ENCODE measurements at places on chromosomes 3 and 15.

- H3K4me3 ChIP-seq: no peak overlapping the region
- DNase-seq: no peak
- peaks cover 4% of the 10 kb centered on the region for H3K4me1 ChIP-seq
Measured at GRCh38 chr15:68880382-68880781, 49.9 kb upstream of the SPESP1 start.

- DNase-seq: no peak
- peaks cover 1% of the 10 kb centered on the region for H3K36me3 ChIP-seq
- no peak overlapping the region for H3K4me3 ChIP-seq
- no peaks in the 10 kb centered on the region for H3K4me1 ChIP-seq
Measured at GRCh38 chr15:74350295-74351275, 16.9 kb downstream of the CYP11A1 start.

DNA sequence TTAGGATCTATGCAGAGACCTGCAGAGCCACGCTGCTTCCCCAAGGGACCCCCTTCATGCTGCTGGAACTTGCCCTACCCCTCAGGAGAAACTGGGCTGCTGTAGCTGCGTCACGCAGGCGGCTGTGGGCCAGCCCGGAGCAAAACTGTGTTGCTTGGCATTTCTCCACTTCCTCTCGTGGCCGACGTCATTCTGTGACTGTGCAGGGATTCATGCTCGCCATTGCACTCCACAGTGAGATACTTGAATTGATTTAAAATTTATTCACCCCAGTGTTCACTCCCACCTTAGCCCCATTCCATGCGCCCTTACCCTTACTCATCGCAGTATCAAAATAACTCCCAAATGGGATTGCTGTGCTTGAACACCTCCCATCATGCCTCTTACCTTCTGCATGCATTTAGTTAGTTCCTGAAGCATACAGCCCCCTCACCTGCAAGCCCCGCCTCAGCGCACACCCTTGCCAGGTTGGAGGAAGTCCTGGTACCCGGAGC is 45.7 kb downstream of the TMEM44 start:
- no peak for DNase-seq
- H3K4me1 ChIP-seq: peaks cover 31% of the 10 kb centered on the region
- peaks cover 7% of the 10 kb centered on the region for H3K36me3 ChIP-seq

GRCh38 chr3:141845407-141846049 is 30.9 kb upstream of the ATP1B3 start:
- H3K4me1 ChIP-seq: peaks cover 10% of the 10 kb centered on the region
- H3K36me3 ChIP-seq: no peaks in the 10 kb centered on the region
- no peaks in the 10 kb centered on the region for H3K27me3 ChIP-seq
- peak; percentile 52 for DNase-seq
- H3K27ac ChIP-seq: no peak overlapping the region

DNA sequence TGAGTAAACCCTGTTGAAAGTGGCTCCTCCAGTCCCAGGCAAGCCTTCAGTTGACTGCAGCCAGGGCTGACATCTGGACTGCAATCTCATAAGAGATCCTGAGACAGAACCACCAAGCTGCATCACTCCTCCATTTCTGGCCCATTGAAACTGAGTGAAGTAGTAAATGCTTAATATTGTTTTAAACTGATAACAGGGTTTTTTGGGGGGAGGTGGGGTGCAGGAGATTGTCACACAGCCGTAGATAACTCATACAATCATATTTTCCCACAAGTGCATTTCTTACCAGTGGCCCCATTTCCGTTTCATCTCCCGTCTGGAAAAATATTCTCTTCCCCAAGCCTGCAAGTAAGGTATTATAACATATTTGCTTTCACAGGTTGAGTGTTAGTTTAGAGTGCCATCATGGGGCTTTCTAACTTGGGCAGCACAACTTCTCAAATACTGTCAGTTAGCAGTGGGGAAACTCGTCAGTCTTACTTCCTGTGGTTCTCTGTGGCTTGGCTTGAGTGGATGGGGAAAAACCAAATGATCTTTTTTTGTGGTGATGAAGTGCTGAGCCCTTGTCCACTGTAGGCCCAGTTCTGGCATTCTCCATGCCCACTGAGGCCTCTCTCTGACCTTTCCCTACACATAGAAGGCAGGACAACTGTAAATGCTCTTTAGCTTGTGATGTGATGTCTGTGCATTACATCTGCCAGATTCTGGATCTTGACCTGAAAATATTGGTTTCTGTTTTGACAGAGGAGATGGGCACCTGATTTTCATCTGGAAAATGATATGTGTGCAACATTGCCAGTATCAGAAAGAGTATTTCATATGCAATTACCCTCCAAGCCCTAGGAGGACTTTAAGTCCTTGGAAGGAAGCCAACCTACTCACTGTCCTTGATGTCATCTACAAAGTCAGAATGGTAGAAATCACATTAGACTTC is 90.1 kb upstream of the BHLHE40 start:
- H3K27ac ChIP-seq: peak overlapping the region; percentile 85
- H3K27me3 ChIP-seq: no peaks in the 10 kb centered on the region
- peaks cover 40% of the 10 kb centered on the region for H3K4me1 ChIP-seq
- peaks cover 18% of the 10 kb centered on the region for H3K36me3 ChIP-seq

DNA sequence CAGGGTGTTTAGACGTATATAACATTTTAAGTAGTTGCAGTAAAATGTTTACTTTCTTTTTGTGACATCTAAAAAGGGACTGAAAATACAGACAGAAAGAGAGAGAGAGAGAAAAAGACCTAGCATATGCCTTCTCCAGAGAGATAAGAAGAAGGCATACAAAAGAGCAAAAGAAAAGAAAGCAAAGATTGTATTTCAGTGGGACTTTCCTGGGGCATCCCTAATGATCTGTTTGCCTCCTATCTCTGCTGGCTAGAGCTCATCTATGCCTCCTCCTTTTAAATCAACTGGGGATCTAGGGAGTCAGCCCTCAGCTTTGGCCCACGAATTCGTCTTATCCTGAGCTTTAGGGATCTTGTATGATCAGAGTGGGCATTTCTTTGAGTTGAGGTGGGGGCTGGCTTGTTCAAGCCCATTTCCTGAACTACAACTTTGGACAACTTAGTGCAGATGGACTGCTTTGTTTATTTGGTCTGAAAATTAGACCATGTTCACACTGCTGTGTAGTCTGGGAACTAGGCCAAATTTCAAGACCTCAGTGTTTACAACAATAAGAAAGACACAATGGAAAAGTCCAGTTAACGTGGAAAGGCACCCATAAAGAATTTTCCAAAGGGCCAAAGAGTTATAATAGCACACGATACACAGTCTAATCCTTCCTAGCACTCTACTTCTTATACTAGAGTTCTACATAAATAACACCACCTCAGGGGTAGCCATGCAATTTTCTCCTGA is 61.0 kb downstream of the ATP8B4 start:
- H3K27me3 ChIP-seq: no peaks in the 10 kb centered on the region
- DNase-seq: no peak
- peaks cover 56% of the 10 kb centered on the region for H3K36me3 ChIP-seq
- no peak overlapping the region for H3K4me3 ChIP-seq
- peaks cover 59% of the 10 kb centered on the region for H3K4me1 ChIP-seq

- no peak overlapping the region for H3K4me3 ChIP-seq
- H3K36me3 ChIP-seq: peaks cover 10% of the 10 kb centered on the region
- no peak for DNase-seq
- H3K4me1 ChIP-seq: peaks cover 36% of the 10 kb centered on the region
- H3K27ac ChIP-seq: peak overlapping the region; percentile 73
- H3K27me3 ChIP-seq: no peaks in the 10 kb centered on the region
Measured at GRCh38 chr3:27596334-27596841, 112.2 kb upstream of the SLC4A7 start.

DNA sequence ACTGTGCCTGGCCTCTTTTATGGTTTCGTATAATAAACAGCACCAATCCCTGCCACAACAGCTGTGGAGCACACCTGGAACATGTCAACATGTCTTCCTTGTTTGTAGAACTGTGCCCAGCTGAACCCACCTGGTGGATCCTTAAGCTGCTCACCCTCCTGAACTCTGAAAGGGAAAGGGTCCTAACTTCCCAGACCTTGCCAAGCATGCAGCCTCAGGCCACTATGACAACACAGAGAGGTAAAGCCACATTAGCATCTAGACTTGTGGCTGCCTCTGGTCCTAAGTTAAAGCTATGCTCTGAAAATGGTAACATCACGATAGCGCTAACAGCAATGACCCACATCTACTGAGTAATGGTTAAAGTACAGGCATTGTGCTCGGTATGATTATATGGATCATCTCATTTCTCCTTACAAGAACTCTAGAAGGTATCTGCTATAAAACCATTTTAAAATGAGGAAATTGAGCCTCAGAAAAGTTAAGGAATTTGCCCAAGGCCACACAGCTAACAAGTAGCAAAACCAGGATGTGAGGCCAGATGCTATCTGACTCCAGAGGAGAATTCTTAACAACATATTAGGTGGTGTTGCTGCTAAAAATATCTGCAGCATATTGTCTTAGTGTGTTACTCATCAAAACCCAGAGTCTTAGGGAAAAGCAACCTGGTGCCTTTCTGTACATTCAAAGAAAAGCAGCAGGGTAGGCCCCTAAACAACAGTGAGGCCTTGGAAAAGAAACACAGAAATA is 23.1 kb upstream of the HERC1 start:
- no peaks in the 10 kb centered on the region for H3K36me3 ChIP-seq
- no peaks in the 10 kb centered on the region for H3K27me3 ChIP-seq
- H3K4me1 ChIP-seq: peaks cover 11% of the 10 kb centered on the region
- no peak for DNase-seq

DNA sequence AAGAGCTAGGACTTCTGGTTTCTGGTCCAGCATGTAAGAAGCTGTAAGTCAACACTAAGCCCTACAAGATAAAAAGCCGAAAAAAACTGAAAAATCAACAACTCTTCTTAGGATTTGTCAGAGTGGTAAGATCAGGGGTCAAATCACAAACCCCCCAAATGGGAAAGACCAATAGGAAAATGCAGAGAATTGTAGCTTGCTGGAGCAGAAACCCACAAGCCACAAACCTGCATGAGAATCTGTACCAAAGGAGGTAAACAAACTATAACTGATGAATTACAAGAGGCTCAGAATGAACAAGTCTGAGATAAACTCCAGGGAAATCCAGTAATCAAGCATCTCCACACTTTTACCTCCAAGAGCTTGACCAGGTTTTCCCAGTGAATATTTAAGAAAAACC is 36.0 kb downstream of the RFX7 start:
- H3K27me3 ChIP-seq: no peaks in the 10 kb centered on the region
- peak overlapping the region; percentile 2 for H3K4me3 ChIP-seq
- H3K36me3 ChIP-seq: peaks cover 51% of the 10 kb centered on the region
- peak overlapping the region; percentile 24 for H3K27ac ChIP-seq

GRCh38 chr3:178584722-178585380 is 48.6 kb downstream of the KCNMB2 start:
- H3K4me1 ChIP-seq: no peaks in the 10 kb centered on the region
- H3K27me3 ChIP-seq: no peaks in the 10 kb centered on the region
- H3K36me3 ChIP-seq: no peaks in the 10 kb centered on the region
- no peak for DNase-seq

- peaks cover 8% of the 10 kb centered on the region for H3K27me3 ChIP-seq
- no peak overlapping the region for H3K4me3 ChIP-seq
- no peak for DNase-seq
- H3K27ac ChIP-seq: no peak overlapping the region
Measured at GRCh38 chr3:134598763-134599545, 51.9 kb downstream of the KY start.

Data from activated CD8-positive, alpha-beta memory T cell treated with anti-CD3 and anti-CD28 coated beads, Interleukin-2, amount 10 ng/mL, durations not matched to agents 7 days and 5 days (primary cell).